Psoas muscle (tissue), 8 donors: ENCODE measurements at places on chromosomes 3 and 15. TPM values are rescaled to one million over a fixed set of nuclear protein-coding genes. Genes with fewer than 3 reads are reported as not detected.

TMCO5A gene
- polyA plus RNA-seq, result not detected

PSMD2 gene
- polyA plus RNA-seq, result 898 TPM

ETV5 gene
- polyA plus RNA-seq, result 14.4 TPM

RHOA gene
- polyA plus RNA-seq, result 341 TPM

AP4E1 gene
- polyA plus RNA-seq, result 13.8 TPM

LRTM1 gene
- polyA plus RNA-seq, result not detected

DNA sequence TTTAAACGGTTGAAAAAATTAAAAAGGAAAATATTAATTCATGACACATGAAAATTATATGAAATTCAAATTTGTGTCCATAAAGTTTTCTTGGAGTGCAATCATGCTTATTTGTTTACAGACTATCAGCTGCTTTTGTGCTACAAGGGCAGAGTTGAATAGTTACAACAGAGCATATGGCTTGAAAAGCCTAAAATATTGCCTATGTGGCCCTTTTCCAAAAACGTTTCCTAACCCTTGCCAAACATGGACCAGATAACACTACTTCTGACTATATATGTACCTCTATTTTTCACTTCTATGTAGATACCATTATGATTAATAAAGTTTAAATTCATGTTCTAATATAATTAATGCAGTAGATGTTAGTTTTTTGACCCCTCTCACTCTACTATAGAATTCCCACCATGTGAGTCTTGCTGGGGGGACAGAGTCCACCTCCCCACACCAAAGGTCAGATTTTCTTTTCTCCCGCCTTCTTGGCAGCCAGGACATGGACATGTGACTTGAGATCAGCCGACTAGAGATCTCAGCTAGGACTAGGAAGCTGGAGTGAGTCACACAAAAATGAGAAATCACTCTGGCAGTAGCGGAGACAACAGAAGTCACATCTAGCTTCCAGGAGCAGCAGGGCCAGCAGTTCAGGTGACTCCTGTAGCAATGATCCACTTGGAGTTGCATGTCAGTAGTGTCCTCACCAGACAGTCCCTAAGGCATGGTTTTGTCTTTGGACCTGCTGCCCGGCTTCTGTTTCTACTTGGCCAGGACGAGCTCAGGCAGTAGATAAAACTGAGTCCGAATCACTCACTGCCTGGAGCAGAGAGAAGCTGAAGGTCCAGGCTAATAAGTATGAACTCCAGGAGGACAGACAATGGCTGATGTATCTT is 22.4 kb downstream of the CIAO2A start:
- peak overlapping the region; percentile 91 for H3K27ac ChIP-seq
- DNase-seq, result peak; percentile 61
- peaks cover 28% of the 10 kb centered on the region for H3K36me3 ChIP-seq
- H3K4me3 ChIP-seq, result peak overlapping the region; percentile 21

DNA sequence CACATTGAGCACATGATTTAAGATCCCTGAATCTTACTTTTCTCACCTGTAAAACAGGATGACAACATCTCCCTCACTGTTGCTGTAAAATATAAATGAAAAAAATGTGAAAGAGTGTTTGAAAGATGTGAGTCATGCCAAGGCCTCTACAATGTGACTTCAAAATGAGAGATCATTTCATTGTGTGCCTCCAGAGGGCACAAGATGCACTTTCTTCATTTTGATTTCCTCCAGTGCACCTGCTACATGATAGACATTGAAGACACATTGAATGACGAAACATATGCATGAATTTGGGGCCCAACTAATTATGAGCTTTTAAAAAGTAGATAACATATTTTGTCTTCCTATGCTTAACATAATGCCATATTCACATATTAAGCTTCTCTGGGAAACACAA is 170.3 kb downstream of the MOBP start:
- no peaks in the 10 kb centered on the region for H3K36me3 ChIP-seq
- DNase-seq, result no peak
- H3K27me3 ChIP-seq, result no peaks in the 10 kb centered on the region
